ENCODE measurements at places on chromosomes 1 and 21. TPM values are rescaled to one million over a fixed set of nuclear protein-coding genes. Genes with fewer than 3 reads are reported as not detected.
A peak's percentile ranks its signal among the peaks of the same experiment; 100 is the strongest.

- no peak overlapping the region for H3K4me3 ChIP-seq
- no peaks in the 10 kb centered on the region for H3K4me1 ChIP-seq
- no peak overlapping the region for H3K27ac ChIP-seq
- H3K36me3 ChIP-seq = no peaks in the 10 kb centered on the region
- DNase-seq = no peak
- H3K27me3 ChIP-seq = peaks cover 18% of the 10 kb centered on the region
Measured at GRCh38 chr1:209030454-209031167, 552.9 kb upstream of the CAMK1G start.

- H3K36me3 ChIP-seq = peaks cover 5% of the 10 kb centered on the region
- H3K4me1 ChIP-seq = peaks cover 11% of the 10 kb centered on the region
- peak within 1 kb of the TSS; percentile 74 for H3K4me3 ChIP-seq
- H3K27me3 ChIP-seq = peaks cover 28% of the 10 kb centered on the region
Measured at GRCh38 chr1:115641762-115642167, at the start of gene VANGL1. TSS of gene VANGL1 (plus strand) at chr1:115641970. CDS start at chr1:115651414, 9,444 bp downstream.

GRCh38 chr1:200234938-200235337, 174.9 kb downstream of the ZNF281 start:
- no peaks in the 10 kb centered on the region for H3K4me1 ChIP-seq
- H3K4me3 ChIP-seq = no peak overlapping the region
- no peak overlapping the region for H3K27ac ChIP-seq
- DNase-seq = no peak
- H3K27me3 ChIP-seq = peaks cover 7% of the 10 kb centered on the region

DNA sequence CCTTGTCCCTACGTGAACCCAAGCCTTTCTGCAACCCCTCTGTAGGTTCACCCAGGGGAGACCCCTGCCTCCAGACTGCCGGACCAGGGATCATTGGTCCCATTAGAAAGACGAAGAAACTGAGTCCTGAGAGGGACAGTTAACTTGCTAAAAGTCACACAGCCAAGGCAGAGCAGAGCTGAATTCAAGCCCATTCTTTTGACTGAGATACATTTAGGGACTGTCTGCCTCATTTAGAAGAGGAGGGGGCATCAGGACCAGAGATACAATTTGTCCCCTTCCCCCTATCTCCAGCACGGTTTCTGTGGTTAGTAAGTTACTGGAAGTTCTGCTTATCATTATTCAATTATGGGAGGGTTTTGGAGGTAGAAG, 19.1 kb downstream of the KCNQ4 start:
- H3K27ac ChIP-seq = no peak overlapping the region
- no peaks in the 10 kb centered on the region for H3K36me3 ChIP-seq
- DNase-seq = no peak
- peaks cover 26% of the 10 kb centered on the region for H3K4me1 ChIP-seq
- no peak overlapping the region for H3K4me3 ChIP-seq
- no peaks in the 10 kb centered on the region for H3K27me3 ChIP-seq

DPH2 gene
- 29.6 TPM for total RNA-seq

GRCh38 chr21:16992448-16992847, 520.4 kb upstream of the CXADR start:
- H3K36me3 ChIP-seq = no peaks in the 10 kb centered on the region
- H3K27ac ChIP-seq = no peak overlapping the region
- no peaks in the 10 kb centered on the region for H3K27me3 ChIP-seq
- H3K4me3 ChIP-seq = no peak overlapping the region
- H3K4me1 ChIP-seq = no peaks in the 10 kb centered on the region
- DNase-seq = no peak

WNT4 gene
- total RNA-seq = not detected

DNA sequence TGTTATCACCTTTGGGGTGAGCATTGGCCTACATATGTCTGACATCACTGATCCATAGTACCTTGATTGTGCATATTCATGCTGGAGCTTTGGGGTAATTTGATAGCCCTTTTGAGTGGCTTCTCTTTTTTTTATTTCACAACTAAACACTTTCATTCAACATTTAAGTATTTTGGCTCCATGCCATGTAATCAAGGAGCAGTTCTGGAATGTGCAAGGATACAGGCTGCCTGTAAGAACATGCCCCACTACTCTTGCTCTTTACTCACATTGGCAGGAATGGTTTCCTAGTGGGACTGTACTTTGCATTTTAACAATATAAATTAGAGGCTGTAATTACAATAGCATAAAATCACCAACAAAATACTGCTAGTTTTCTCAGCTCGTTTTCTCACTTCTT, 300.7 kb upstream of the SPAG17 start:
- H3K36me3 ChIP-seq = no peaks in the 10 kb centered on the region
- no peak overlapping the region for H3K27ac ChIP-seq
- no peak overlapping the region for H3K4me3 ChIP-seq
- DNase-seq = no peak

DNA sequence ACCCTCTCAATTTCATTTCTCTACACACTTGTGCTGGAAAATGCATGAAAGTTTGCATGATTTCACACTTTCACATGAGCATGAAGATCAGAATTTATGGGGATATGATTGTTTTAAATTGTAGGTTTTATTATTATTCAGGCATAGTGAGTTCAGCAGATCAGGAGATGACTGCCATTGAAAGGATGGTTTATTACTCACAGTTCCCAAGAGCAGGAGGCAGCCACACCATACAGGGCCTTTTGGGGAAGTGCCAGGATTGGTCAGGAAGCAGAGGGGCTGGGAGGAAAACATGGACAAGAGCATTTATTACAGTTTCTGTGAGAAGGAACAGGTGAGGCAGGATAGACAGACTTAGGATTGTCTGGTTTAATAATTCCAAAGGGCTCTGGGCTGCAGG, 114.6 kb upstream of the KCNJ15 start:
- H3K36me3 ChIP-seq = no peaks in the 10 kb centered on the region
- no peak overlapping the region for H3K4me3 ChIP-seq
- no peak overlapping the region for H3K27ac ChIP-seq

GRCh38 chr1:80059940-80060339, 1053.4 kb upstream of the ADGRL4 start:
- H3K36me3 ChIP-seq = no peaks in the 10 kb centered on the region
- H3K4me3 ChIP-seq = no peak overlapping the region
- no peaks in the 10 kb centered on the region for H3K4me1 ChIP-seq
- no peak for DNase-seq
- H3K27ac ChIP-seq = no peak overlapping the region

OPTC gene
- total RNA-seq = not detected

DNA sequence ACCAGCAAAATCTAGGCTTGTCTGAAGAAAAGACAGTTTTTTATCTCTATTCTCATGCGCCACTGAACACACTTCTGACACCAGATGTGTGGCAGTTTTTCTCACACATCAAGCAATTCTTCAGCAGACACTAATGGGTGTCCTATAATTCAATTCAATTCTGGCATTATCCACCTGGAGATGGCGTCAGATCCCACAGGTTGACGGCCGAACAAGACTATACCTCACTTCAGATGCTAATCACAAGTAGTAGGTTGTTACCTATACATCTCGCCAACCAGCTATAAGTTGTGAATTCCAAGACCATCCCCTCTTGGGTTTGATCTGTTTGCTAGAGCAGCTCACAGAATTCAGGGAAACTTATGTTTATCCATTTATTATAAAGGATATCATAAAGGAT, 89.9 kb upstream of the ARTN start:
- H3K27me3 ChIP-seq = no peaks in the 10 kb centered on the region
- peaks cover 15% of the 10 kb centered on the region for H3K4me1 ChIP-seq
- no peak overlapping the region for H3K4me3 ChIP-seq
- peaks cover 32% of the 10 kb centered on the region for H3K36me3 ChIP-seq
- no peak overlapping the region for H3K27ac ChIP-seq

DNA sequence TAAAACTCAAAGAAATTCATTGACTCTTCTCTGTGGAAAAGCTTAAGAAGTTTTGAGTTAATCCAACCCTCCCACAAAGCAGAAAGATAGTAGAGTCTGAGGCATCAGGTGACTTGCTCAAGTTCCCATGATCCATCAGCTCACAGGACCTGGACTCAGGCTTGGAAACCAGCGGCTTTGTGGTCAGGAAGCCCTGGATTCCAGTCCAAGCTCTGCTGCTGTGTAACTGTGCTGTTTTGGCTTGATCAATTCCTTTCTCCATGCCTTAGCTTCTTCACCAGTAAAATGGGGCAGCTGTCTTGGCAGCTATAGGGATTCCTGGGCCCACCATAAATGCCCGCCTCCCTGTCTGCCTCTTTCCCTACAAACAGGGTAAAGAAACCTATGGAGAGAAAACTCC, 180.2 kb downstream of the HIVEP3 start:
- no peaks in the 10 kb centered on the region for H3K36me3 ChIP-seq
- no peaks in the 10 kb centered on the region for H3K27me3 ChIP-seq
- H3K27ac ChIP-seq = peak overlapping the region; percentile 95
- peak overlapping the region; percentile 67 for H3K4me3 ChIP-seq

- H3K4me1 ChIP-seq = peaks cover 44% of the 10 kb centered on the region
- DNase-seq = peak; percentile 79
- H3K27me3 ChIP-seq = no peaks in the 10 kb centered on the region
- no peaks in the 10 kb centered on the region for H3K36me3 ChIP-seq
- peak overlapping the region; percentile 48 for H3K4me3 ChIP-seq
- H3K27ac ChIP-seq = peak overlapping the region; percentile 61
Measured at GRCh38 chr1:44714944-44715571, 15.9 kb downstream of the RNU5D-1 start.

DNA sequence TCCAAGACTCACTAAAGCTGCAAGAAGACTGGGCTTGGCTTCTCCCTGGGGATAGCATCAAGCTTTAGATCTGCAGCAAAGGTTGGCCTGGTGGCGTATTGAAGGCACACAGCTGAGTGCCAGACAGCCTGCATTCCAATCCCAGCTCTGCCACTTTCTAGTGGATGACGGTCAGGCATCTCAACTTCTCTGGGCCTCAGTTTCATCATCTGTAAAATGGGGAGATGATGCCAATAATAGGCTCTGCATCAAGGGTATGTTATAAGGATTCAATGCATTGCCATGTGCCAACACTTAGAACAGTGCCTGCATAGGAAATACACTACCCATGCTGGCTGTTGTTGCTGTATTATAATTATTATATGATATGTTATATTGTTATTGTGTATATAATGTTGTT, 220.4 kb downstream of the NPHP4 start:
- no peaks in the 10 kb centered on the region for H3K4me1 ChIP-seq
- H3K27ac ChIP-seq = no peak overlapping the region
- no peak for DNase-seq
- peaks cover 14% of the 10 kb centered on the region for H3K27me3 ChIP-seq
- H3K36me3 ChIP-seq = no peaks in the 10 kb centered on the region
- H3K4me3 ChIP-seq = no peak overlapping the region

GRCh38 chr1:41093826-41094225, 72.3 kb upstream of the SLFNL1 start:
- no peaks in the 10 kb centered on the region for H3K27me3 ChIP-seq
- H3K36me3 ChIP-seq = peaks cover 9% of the 10 kb centered on the region
- H3K27ac ChIP-seq = no peak overlapping the region
- H3K4me3 ChIP-seq = no peak overlapping the region
- no peaks in the 10 kb centered on the region for H3K4me1 ChIP-seq

GRCh38 chr21:34782506-34783360, 113.9 kb downstream of the CLIC6 start:
- H3K27me3 ChIP-seq = no peaks in the 10 kb centered on the region
- H3K4me1 ChIP-seq = peaks cover 8% of the 10 kb centered on the region
- no peaks in the 10 kb centered on the region for H3K36me3 ChIP-seq
- DNase-seq = no peak

DNA sequence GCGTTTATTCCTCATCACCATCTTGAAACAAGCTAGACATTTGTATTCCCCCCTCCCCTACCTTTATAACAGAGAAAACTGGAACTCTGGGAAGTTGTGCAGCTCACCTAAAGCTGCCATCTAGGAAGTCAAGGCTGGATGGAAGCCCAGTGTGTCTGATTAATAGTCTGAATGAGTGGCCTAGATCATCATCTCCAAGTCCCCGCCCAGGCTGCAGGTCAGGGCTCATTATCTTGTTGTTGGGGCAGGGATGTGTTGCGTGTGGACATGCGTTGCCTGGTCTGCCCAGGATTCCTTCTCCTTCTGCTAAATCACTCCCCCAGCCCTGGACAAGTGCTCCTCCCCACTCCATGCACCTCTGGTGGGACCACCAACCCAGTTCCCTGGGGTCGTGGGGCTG, 14.7 kb upstream of the KAZN start:
- DNase-seq = no peak
- peaks cover 9% of the 10 kb centered on the region for H3K27me3 ChIP-seq
- no peaks in the 10 kb centered on the region for H3K4me1 ChIP-seq
- no peak overlapping the region for H3K27ac ChIP-seq

DNA sequence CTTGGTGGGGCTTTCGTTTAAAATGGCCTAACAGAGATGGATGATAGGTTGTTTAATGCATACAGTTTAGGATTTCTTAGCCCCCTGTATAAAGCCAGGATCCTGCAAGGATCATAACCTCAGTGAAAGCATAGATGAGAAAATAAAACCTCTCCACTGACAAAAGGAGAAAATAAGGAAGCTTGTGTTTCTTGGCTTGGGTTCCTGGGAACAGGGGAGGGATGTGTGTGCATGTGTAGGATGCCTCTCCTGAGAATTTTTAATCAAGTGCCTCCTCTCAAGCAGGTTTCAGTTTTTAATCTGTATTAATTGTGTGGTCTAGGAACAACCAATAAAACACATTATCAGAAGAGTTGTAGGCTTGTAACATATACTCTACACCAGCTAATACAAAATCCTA, 26.1 kb downstream of the PRKACB start:
- no peaks in the 10 kb centered on the region for H3K27me3 ChIP-seq
- H3K36me3 ChIP-seq = peaks cover 8% of the 10 kb centered on the region
- no peak overlapping the region for H3K27ac ChIP-seq
- no peak for DNase-seq
- H3K4me1 ChIP-seq = peaks cover 70% of the 10 kb centered on the region
- H3K4me3 ChIP-seq = no peak overlapping the region

NUP210L gene
- total RNA-seq = 0.07 TPM

- peaks cover 21% of the 10 kb centered on the region for H3K36me3 ChIP-seq
- H3K27me3 ChIP-seq = no peaks in the 10 kb centered on the region
- H3K4me1 ChIP-seq = peaks cover 61% of the 10 kb centered on the region
- no peak for DNase-seq
Measured at GRCh38 chr21:29307718-29308455, 9.2 kb downstream of the BACH1 start.

DNA sequence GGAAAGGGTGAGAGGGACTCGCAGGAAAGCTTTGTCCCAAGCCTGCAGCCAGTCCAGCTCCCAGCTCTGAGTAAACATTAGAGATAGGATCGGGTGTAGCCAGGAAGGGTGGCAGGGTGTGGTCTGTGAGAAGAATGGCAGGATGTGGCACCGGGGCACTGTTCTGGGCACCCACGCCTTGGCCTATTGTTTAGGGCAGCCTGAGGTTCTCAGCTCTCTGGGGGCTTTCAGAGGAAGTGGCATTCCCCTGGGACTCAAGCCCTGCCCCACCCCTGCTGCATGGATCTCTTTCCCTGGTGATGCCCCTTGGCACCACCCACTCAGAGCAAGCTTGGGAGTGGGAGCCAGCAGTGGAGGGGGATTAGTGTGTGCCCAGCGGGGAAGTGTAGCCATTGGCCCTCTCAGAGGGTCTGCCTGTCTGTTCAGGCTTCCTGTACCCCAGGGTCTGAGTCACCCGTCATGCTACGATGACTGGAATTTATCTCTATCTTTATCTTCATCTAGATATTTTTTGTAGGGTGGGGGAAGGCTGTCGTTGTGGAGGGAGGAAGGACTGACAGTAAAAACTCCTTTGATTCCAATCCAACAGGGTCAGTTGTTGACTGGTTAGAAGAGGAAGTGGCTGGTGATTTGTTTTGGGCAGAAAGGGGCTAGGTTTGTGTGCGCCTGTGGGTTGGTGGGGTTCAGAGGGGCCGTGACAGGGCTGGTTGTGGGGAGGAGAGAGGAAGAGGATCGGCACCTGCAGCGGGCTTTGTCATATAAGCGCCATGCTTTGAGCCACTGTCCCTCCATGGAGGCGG, 31.6 kb downstream of the SOX13 start:
- peak overlapping the region; percentile 85 for H3K27ac ChIP-seq
- H3K36me3 ChIP-seq = no peaks in the 10 kb centered on the region
- H3K4me3 ChIP-seq = no peak overlapping the region
- H3K27me3 ChIP-seq = no peaks in the 10 kb centered on the region
- DNase-seq = peak; percentile 47

Data from activated CD8-positive, alpha-beta T cell treated with anti-CD3 and anti-CD28 coated beads for 36 hours (primary cell).